ENCODE measurements at places on chromosomes 6 and 20. TPM values are rescaled to one million over a fixed set of nuclear protein-coding genes. Genes with fewer than 3 reads are reported as not detected.

DNA sequence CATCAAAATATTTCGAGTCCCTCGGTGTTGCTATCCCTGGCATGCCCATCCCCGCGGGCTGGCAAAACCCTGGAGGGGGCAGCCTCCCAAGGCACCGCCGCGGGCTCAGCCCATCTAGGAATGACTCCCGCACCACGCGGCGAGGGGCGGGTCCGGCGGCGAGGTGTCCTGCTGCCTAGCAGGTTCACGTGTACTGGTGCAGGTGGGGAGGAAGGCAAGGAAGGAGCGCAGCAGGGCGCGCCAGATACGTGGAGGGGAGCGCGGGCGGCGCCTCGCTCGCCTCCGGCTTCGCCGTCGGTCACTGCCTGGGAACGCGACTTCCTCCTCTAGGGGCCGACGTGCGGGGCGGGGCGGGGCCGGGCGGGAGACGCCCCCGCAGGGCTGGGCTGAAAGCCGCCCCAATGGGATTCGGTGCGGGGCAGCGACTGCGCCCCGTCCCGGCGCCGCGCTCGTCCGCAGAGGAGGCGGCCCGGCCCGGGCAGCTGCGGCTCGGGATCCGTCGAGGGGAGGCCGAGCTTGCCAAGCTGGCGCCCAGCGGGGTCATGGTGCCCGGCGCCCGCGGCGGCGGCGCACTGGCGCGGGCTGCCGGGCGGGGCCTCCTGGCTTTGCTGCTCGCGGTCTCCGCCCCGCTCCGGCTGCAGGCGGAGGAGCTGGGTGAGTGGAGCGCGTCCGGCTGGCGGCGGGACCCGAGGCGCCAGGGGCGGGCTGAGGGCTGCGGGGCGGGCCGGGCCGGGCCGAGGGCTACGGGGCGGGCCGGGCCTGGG lies at the start of gene DCBLD1:
Gene DCBLD1, plus strand, starts transcription at position 435 of the 764 bp plus-strand sequence. Its CDS starts 108 bp downstream, at position 543.
- no peaks in the 10 kb centered on the region for H3K36me3 ChIP-seq
- H3K27ac ChIP-seq: peak within 1 kb of the TSS; percentile 91
- H3K4me3 ChIP-seq: peak within 1 kb of the TSS; percentile 83

DNA sequence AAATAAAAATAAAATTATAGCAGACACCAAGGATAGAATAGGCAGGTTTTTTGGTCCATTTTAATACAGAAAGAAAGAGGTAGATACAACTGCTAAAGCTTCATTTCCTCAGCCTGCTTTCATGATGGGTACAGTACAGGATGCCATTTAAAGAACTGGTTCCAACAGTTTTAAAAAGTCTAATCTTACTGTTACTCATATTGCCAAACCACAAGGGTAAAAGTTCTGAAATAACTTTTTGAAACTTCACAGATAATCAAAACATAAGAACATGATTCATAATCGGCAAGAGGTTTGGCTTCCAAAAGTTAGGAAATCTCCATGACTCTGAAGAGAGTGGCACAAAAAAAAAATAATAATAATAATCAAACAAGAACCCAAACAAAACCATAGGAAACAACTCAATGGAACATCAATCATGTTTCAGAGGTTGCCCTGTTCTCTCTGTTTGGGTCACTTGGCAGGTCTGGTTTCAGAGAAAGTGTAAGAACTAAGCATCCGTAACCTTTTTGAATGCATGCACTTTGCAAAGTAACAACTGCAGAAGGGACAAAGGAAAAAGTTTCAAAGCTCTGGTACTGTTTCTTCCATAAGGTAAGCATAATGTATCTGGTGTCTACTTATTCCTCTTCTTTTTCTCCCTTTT lies 79.7 kb downstream of the SMLR1 start:
- no peaks in the 10 kb centered on the region for H3K27me3 ChIP-seq
- no peak for DNase-seq
- H3K27ac ChIP-seq: no peak overlapping the region
- H3K4me3 ChIP-seq: no peak overlapping the region
- H3K36me3 ChIP-seq: no peaks in the 10 kb centered on the region

DNA sequence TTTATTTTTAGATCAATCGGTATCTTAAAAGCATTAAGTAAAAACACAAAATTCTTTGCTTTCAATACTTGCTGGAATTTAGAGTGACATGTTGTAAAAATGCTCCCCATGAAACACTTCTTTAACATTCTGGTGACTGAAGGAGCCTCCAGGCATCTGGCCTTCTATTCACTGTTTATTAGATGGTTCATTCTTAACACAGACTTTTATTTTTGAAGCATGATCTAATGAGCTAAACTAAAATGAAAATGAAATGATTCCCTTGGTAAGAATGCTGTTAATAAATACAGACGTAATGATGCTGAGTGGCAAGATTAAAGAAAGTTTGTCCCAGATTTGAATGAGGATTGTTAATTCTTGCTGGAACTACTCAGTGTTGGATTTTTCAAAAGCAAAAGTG lies 698.4 kb downstream of the TENT5A start:
- no peaks in the 10 kb centered on the region for H3K36me3 ChIP-seq
- H3K4me1 ChIP-seq: no peaks in the 10 kb centered on the region
- DNase-seq: no peak

- H3K4me3 ChIP-seq: no peak overlapping the region
- DNase-seq: no peak
- H3K27ac ChIP-seq: no peak overlapping the region
- H3K27me3 ChIP-seq: no peaks in the 10 kb centered on the region
Measured at GRCh38 chr6:156698239-156699016, 78.8 kb upstream of the ARID1B start.

DNA sequence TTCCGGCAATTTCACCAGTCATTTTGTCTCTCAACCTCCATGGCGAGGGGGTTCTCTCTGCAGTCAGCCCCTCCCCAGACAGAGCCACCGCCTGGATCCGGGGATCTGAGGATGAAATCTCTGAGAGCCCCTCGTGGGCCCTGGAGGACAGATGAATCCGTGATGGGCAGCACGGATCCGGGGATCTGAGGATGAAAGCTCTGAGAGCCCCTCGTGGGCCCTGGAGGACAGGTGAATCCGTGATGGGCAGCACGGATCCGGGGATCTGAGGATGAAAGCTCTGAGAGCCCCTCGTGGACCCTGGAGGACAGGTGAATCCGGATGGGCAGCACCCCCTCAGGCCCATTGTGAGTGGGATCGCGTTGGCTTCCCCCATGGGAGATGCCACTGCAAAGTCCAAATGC lies 106.5 kb downstream of the DACT2 start:
- H3K36me3 ChIP-seq: no peaks in the 10 kb centered on the region
- no peak overlapping the region for H3K27ac ChIP-seq
- no peak for DNase-seq
- peaks cover 43% of the 10 kb centered on the region for H3K27me3 ChIP-seq

DNA sequence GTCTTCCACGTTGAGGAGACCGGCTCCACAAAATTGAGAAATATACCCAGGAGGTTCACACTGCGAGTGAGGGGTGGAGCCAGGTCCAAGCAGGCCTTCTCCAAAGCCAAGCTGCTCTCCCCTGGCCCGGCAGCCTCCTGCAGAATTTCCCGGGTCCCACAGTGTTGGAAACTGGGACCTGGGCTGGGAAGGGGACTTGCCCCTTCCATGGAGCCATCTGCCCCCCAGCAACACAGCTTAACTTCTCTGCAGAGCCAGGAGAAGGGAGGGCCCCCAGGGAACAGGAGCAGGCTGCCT lies 35.4 kb downstream of the MDFI start:
- no peak overlapping the region for H3K4me3 ChIP-seq
- no peaks in the 10 kb centered on the region for H3K36me3 ChIP-seq
- H3K4me1 ChIP-seq: no peaks in the 10 kb centered on the region
- H3K27ac ChIP-seq: no peak overlapping the region

The SLC2A10 gene
- 2.8 TPM for total RNA-seq

The SCUBE3 gene
- 8.8 TPM for total RNA-seq

The GRIK2 gene
- total RNA-seq: 11.3 TPM

All from left ventricle myocardium inferior (tissue), 1 donor.